ENCODE measurements at places on chromosomes 13 and 19. TPM values are rescaled to one million over a fixed set of nuclear protein-coding genes. Genes with fewer than 3 reads are reported as not detected.
A peak's percentile ranks its signal among the peaks of the same experiment; 100 is the strongest.

- H3K27me3 ChIP-seq: peaks cover 17% of the 10 kb centered on the region
- H3K4me1 ChIP-seq: peaks cover 6% of the 10 kb centered on the region
- H3K27ac ChIP-seq: no peak overlapping the region
- no peak overlapping the region for H3K4me3 ChIP-seq
- no peaks in the 10 kb centered on the region for H3K36me3 ChIP-seq
Observed at GRCh38 chr13:74576420-74576819, 442.2 kb upstream of the KLF12 start.

DNA sequence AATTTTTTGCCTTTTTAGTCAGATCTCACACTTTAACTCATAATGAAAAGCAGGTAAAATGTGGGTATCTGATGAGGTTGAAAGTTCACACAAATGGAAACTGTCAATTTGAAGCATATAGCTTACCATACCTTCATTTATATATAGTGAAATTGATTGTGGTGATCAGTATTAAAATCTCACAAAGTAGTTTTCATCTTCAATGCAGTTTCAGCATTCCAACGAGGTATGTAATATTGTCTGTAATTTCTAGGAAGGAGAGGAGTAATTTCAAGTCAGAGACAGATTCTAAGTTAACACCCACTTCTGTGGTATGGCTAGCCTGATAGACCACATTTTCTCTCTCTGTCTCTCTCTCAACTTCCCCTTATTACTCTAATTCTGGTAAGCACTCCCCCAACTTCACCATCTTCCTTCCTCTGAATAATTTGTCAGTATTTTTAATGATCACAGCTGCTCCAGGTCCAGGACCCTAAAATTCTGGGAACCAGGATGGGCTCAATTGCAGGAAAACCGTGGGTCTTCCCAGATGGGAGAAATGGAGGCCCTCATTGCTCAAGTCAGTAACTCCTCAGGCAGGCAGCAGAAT lies 455.7 kb downstream of the FGF9 start:
- no peak overlapping the region for H3K4me3 ChIP-seq
- H3K4me1 ChIP-seq: no peaks in the 10 kb centered on the region
- no peaks in the 10 kb centered on the region for H3K27me3 ChIP-seq
- no peaks in the 10 kb centered on the region for H3K36me3 ChIP-seq

DNA sequence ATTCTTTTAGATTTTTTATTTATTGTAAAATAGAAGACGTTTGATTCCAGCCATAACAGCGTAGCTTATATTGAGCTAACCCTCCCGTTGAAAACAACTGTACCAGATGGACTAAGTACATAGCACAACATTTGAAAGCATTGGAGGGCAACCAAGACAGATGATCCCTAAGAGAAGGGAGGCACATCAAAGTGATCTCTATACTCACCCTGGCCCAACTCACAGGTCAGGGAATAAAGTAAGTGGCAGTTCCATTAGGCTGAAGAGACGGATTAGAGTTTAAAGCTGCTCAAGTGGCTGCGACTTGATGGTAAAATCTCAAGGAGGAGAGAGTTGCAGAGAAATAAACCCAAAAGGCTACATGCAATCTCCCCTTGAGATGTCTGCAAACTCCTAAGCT lies 65.1 kb upstream of the ITM2B start:
- DNase-seq: no peak
- H3K4me1 ChIP-seq: no peaks in the 10 kb centered on the region
- H3K27me3 ChIP-seq: no peaks in the 10 kb centered on the region
- no peaks in the 10 kb centered on the region for H3K36me3 ChIP-seq
- H3K27ac ChIP-seq: no peak overlapping the region
- H3K4me3 ChIP-seq: no peak overlapping the region

DNA sequence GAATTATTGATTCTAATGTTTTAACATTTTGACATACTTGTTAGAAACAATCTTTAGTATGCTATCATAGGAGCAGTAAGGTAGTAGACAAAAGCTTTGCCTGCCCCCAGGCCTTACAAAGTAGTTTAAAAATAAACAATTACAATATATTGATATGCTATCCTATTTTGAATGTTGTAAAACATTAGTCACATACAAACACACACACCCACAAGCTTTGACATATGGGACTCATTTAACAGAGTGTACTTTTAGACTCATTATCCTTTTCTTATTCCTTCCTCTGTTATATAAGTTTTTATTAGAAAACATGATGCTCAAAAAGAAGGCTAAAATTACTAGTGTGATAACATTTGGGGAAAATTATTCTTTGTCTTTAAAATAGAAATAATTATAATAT lies 33.5 kb downstream of the UCHL3 start:
- H3K27ac ChIP-seq: no peak overlapping the region
- H3K4me3 ChIP-seq: no peak overlapping the region
- H3K27me3 ChIP-seq: no peaks in the 10 kb centered on the region
- peaks cover 5% of the 10 kb centered on the region for H3K36me3 ChIP-seq
- H3K4me1 ChIP-seq: no peaks in the 10 kb centered on the region

- no peak for DNase-seq
- no peaks in the 10 kb centered on the region for H3K4me1 ChIP-seq
- H3K36me3 ChIP-seq: no peaks in the 10 kb centered on the region
Observed at GRCh38 chr13:51999510-51999911, 11.7 kb downstream of the ATP7B start.

DNA sequence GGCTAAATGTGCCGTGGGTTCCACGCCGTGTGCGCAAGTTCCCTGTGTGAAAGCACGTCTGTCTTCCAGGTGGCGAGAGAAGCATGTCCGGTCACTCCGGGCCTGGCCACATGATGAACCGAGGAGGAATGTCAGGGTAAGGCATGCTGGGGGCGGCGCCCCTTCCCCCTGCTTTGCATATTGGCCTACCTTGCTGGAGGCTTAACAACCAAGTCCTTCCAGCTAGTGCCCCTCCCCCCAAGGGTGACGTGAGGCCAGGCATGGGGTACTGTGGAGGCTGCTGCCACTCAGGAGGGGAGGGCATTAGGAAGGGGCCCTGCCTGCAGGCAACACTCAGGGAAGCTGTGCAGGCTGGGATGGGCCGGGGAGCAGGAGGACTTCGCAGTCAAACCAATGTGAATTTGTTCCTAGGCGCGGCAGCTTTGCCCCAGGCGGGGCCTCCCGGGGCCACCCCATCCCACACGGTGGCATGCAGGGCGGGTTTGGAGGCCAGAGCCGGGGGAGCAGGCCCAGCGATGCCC lies 12.5 kb downstream of the MICOS13 start:
- H3K27me3 ChIP-seq: no peaks in the 10 kb centered on the region
- no peak for DNase-seq
- no peaks in the 10 kb centered on the region for H3K4me1 ChIP-seq

DNA sequence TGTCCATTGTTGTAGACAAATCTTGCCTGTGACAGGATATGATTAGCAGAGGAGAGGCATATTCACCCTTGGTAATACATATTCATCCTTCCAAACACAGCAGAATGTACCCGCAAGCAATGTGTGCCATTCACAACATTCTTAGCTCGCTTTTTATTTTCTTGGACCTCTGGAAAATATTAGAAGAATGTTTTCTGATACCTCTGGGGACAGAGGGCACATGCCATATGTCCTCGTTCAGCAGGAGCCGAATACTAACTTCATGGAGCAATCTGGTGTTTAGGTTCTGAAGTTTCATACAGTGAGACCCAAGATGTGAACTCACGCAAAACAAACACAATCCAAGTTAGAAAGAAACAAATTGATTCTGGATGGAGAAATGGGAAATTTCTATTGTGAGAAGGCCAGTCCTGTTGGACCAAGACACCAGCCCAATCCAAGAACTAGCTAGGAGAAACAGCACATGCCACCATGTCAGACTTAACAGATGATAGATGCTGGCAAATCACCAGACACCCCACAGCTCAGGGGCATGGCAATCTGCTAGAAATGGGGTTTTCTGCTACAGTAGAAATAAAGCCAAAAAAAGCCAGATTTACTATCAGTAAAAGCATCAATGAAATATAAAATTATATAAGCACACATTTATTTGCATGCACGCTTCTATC lies 297.4 kb downstream of the DCLK1 start:
- no peaks in the 10 kb centered on the region for H3K27me3 ChIP-seq
- no peak for DNase-seq
- H3K4me3 ChIP-seq: no peak overlapping the region
- H3K4me1 ChIP-seq: no peaks in the 10 kb centered on the region
- no peak overlapping the region for H3K27ac ChIP-seq

GRCh38 chr13:59906413-59907049 lies 257.2 kb downstream of the DIAPH3 start:
- no peaks in the 10 kb centered on the region for H3K27me3 ChIP-seq
- H3K4me3 ChIP-seq: no peak overlapping the region
- no peaks in the 10 kb centered on the region for H3K4me1 ChIP-seq
- no peaks in the 10 kb centered on the region for H3K36me3 ChIP-seq

DNA sequence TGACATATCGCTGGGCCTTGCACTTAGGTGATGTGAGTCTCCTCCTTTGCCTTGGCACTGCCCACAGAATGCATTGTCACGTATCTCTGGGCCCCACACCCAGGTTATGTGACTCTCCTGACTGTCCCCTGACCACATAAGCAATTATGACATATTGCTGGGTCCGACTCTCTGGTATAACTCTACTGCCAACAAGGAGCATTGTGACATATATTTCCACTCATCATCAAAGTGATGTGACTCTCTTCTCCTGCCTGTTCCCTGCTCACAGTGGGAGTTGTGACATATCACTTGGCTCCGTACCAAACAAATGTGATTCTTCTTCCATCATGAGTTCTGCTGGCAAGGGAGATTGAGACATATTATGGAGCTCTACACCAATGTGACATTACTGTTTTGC lies 15.4 kb upstream of the ZNF681 start:
- H3K4me3 ChIP-seq: no peak overlapping the region
- H3K36me3 ChIP-seq: no peaks in the 10 kb centered on the region
- H3K4me1 ChIP-seq: peaks cover 6% of the 10 kb centered on the region

- H3K36me3 ChIP-seq: no peaks in the 10 kb centered on the region
- H3K4me1 ChIP-seq: peaks cover 19% of the 10 kb centered on the region
- no peaks in the 10 kb centered on the region for H3K27me3 ChIP-seq
- H3K27ac ChIP-seq: no peak overlapping the region
- DNase-seq: peak; percentile 12
Observed at GRCh38 chr13:29901710-29902631, 51.6 kb upstream of the UBL3 start.

DNA sequence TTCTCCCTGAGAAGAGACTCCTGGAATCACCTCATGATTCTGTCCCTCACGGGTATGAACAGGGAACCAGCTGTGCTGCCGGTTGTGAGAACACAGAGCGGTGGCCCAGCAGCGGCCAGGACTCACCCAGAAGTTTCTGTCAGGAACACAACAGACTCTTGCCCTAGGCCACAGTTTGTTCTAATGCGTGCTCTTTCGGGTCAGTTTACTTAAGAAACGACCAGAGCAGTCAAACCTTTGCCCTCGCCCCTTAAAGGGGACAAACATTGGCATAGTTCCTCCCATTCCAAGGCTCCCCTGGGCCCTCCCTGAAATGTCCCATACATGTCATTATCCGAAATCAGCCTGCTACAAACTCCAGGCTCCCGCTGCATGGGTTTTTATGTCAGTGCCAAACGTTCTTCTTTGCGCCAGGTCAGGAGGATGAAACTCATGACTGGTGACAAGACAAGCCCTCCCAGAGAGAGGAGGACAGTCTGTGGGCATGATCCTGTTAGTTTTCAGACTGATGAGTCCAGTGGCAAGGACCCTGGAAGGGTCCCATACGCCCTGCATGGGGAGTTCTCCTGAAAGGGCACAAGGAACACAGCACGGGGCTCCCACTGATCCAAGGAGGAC lies 18.3 kb downstream of the ZIC5 start:
- peaks cover 36% of the 10 kb centered on the region for H3K27me3 ChIP-seq
- H3K4me3 ChIP-seq: no peak overlapping the region
- H3K4me1 ChIP-seq: peaks cover 24% of the 10 kb centered on the region
- H3K36me3 ChIP-seq: no peaks in the 10 kb centered on the region
- no peak overlapping the region for H3K27ac ChIP-seq

The SHANK1 gene
- not detected for total RNA-seq

The ZNF154 gene
- 6.5 TPM for total RNA-seq

The FIZ1 gene
- 25.8 TPM for total RNA-seq

The CYP2A6 gene
- total RNA-seq: not detected

The DLEU7 gene
- total RNA-seq: not detected

The SPACA4 gene
- total RNA-seq: not detected

The ZNF324 gene
- 19.8 TPM for total RNA-seq

The UTP14C gene
- total RNA-seq: 13.3 TPM
